ENCODE measurements at places on chromosomes 2 and 18. TPM values are rescaled to one million over a fixed set of nuclear protein-coding genes. Genes with fewer than 3 reads are reported as not detected.

- no peak for DNase-seq
Measured at GRCh38 chr2:163008642-163009041, 170.1 kb upstream of the KCNH7 start.

DNA sequence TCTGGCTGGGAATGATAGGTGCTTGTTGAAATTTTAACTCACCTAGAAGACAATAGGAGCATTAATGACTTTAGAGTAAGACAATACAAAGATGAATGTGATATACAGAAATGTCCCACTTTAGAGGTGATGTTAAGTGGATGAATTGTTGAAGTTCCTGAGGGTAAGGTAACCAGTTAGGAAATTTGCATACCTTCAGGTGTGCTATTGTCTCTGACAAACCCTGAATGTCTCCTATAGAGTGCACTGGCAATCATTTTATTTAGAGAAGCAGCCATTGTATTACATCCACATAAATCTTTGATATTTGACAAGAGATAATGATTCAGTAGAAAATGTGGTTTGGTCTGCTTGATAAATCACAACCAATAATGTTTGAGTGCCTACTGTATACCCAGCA is 228.5 kb downstream of the RNF144A start:
- DNase-seq = no peak

DNA sequence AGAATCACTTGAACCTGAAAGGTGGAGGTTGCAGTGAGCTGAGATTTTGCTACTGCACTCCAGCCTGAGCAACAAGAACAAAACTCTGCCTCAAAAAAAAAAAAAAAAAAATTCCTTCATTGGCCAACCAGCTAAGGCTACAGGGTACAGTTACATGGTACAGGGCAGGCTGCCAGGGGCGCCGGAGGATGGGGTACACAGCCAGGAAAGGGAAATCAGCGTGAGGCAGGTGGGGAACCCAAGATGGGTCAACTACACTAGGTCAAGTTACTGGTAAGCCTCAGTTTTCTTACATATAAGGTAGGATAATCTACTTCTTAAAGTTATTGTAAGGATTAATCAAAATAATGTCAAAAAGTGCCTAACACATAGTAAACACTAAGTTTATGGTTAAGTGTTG is 142.6 kb upstream of the MSH6 start:
- no peak for DNase-seq

DNA sequence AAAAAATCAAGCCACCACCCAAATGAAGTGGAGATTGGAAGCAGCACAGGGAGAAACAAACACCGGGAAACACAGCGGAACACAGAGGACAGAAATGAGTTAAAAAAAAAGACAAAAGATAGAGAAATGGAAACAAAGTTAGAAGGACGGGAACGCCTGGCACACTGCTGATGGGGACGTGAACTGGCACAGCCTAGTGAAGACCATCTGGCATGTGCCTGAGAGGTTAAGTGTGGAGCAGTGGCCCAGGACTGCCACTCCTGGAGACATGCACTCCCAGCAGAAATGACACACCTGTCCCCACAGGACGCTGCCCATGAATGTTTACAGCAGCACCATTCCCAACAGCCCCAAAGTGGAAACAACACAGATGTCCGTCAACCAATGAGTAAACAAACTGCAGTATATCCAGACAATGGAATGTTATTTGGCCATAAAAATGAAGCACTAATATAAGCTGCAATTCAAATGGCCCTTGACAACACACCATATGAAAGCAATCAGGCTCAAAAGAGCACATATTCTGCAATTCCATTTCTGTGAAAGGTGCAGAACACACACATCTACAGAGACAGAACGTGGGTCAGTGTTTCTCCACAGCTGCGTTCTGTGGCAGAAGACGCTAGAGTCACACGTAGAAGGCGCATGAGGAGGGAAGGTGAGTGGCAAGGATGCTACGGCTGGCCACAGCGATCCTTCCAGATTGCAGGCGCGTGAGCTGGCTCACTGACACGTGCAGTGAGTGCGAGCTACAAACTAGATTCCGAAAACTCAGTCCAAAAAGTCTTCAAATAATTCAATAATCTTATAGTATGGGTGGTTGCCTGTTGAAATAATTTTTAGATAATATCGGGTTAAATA is 24.6 kb downstream of the THAP4 start:
- DNase-seq = no peak

DNA sequence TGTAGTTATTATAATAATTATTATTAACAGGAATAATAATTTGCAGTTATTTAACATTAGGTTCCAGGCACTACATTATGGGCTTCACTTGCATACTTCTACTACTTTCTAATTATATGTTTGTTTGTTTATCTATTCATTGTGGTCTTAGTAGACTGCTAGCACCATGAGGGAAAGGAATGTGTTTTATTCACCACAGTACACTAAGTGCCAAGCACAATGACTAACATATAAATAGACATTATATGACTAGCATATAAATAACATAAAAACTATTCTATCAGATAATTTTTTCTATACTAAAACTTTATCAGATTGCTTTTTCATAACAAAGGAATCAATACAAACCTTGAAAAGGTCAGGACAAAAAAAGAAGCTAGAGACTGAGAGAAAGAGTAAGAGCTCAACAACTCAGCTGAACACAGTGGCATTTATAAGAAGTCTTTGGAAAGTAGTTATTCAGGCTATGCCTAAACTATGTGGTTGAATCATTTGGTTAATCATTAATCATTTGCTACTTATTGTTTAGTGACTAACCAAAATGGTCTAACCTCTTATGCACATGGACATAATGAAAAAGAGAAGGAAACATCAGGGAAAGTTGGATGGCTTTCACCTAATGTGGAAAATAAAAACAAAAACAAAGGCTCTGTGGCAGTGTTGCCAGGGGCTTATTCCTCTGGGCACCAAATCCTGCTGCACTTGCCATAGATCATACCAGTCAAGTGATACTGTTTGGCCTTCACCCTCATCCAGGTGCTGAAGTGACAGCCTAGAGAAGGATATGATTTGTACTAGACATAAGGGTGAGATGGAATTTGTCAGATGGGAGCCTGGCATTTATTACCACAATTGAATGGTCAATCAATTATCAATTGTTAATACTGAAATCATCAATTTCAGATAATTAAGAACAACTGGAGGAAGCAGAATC is 174.9 kb downstream of the ETAA1 start:
- no peak for DNase-seq

The CREB1 gene
- 77.9 TPM for total RNA-seq

The XRCC5 gene
- 284 TPM for total RNA-seq

The FOXI3 gene
- not detected for total RNA-seq

The REEP1 gene
- total RNA-seq = 0.55 TPM
